SK-MEL-5 (cell line): ENCODE measurements at places on chromosomes 4 and X. TPM values are rescaled to one million over a fixed set of nuclear protein-coding genes. Genes with fewer than 3 reads are reported as not detected.
A peak's percentile ranks its signal among the peaks of the same experiment; 100 is the strongest.

- DNase-seq, result no peak
Measured at GRCh38 chr4:181140037-181140603, 1103.1 kb upstream of the TENM3 start.

- DNase-seq, result no peak
Measured at GRCh38 chr4:5678977-5679376, 29.4 kb downstream of the EVC2 start.

- DNase-seq, result no peak
Measured at GRCh38 chrX:135977611-135978010, 3.8 kb upstream of the MMGT1 start.

DNA sequence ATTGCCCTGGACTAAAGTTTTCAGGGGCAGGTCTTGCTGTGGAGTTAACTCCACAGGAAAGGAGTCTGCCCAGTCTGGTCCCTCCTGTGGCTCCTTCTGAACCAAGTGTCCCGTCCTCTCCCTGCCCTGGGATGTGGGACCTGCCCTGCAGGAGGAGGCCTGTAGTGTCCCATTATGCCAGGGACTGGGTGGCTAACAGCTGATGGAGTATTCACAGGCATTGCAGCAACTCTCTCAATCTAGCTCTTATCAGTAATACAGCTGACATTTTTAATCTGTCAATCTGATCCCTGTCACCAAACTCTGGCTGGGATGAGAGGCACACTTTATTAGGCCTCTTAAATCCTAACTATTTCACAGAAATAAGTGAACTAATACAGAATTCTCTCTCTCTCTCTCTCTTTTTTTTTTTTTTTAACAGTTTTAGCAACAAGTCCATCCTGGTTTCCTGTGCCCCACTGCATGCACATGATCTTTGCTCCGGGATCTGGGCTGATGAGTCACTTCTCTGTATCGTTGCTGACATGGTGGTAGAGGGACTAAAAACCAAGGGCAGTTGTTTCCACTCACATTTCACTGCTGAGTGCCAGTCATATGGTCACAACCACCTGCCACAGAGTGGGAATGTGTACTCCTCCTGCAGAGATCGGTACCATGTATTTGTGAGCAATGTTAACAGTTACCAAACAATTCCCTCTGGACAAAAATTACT lies 39.1 kb downstream of the HAND2 start:
- DNase-seq, result peak; percentile 61

GRCh38 chrX:119688911-119689321 lies 4.1 kb downstream of the SEPTIN6 start:
- DNase-seq, result no peak

DNA sequence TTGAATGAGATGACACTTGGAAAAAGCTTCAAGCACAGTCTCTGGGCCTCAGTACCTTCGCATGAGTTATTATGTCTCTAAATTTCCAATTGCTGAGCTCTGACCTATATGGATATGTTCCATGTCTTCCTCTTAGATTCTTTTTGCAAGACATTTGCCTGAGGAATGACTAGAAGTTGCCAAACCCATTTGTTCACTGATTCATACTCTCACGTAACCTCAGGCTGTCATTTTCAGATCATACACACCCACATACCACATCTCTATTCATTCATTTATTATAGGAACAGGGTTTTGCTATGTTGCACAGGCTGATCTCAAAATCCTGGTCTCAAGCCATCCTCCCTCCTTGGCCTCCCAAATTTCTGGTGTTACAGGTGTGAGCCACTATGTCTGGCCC lies 2137.1 kb upstream of the TENM3 start:
- DNase-seq, result no peak

DNA sequence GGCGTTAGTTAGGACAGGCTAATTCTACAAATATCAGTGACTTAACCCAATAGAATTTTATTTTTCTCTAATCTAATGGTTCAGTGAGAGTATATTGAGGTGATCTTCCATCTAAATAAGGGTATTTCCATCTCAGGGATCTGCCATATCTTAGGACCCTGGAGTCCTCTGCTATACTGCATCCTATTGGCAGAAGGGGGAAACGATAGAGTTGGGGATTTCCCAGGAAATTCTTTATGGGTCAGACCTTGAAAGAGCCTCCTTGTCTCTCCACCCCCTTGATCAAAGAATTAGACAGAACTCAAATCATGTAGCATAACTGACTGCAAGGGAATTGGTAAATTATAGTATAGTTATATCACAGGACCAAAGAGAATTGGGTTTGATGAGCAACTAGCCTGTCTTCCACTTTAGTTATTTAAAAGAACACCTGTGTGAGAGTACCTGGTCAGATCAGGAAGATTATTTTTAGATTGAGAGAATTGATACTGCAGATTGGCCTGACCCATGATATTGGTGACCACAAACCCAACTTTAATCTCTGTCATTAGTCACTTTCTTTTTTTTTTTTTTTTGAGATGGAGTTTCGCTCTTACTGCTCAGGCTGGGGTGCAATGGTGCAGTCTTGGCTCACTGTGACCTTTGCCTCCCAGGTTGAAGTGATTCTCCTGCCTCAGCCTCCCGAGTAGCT lies 25.6 kb downstream of the SMARCA5 start:
- no peak for DNase-seq

DNA sequence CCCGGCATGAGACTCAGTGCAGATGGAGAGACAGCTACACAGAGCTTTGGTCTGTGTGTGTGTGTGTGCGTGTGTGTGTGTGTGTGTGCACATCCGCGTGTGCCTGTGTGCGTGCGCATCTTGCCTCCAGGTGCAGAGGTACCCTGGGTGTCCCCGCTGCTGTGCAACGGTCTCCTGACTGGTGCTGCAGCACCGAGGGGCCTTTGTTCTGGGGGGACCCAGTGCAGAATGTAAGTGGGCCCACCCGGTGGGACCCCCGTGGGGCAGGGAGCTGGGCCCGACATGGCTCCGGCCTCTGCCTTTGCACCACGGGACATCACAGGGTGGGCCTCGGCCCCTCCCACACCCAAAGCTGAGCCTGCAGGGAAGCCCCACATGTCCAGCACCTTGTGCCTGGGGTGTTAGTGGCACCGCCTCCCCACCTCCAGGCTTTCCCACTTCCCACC lies 14.3 kb downstream of the FGFR3 start:
- no peak for DNase-seq

DNA sequence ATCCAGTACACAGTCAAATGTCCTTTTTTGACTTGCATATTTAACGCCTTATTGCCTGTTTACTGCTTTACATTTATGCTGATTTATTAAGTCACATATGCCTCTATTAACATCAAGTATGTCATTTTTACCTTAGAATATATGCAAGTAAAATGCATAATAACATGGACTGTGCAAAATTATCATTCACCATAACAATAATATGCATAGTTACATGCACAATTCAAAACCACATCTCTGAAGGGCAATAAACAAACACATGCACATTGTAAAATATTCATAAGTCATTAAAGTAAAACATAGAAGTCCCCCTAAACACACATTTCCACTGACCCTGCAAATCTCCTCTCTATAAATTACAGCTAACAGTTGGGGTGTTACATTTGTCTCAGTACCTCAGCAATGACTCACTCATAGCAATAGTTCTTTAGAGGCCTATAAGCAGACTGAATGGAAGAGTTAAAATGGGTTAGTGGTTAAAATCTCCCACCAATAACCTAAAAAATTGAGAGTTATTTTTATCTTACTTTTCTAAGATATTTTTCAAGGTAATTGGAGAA lies 61.1 kb downstream of the ADAMTS3 start:
- DNase-seq, result no peak

GRCh38 chr4:6023731-6024130 lies 5.5 kb upstream of the C4orf50 start:
- no peak for DNase-seq

DNA sequence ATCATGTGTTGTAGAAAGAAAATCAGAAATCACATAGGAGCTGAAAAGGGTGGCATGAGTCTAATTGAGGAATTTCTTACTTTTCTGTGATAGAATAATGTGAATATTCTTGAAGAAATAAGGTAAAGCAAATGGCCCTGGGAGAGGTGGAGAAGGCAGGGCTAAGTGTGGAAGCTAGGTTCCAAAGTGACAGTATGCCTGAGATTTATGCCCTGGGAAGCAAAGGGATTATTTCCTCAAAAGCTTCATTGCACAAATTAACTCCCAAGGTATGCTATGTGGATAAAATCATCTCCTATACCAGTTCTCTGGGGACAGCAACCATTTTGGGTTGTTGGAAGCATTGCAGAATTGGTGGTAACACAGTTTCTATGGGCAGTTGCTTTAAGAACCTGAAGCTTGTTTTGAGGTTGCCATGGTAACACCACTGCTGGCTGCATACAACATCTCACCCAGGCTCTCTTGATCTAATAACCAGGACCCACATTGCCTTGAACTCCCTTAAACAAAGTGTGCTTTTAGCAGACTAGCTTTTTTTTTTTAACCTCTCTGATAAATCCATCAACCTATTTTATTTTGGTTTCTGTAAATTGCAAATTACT lies 21.0 kb downstream of the MAOA start:
- DNase-seq, result no peak

The SLC10A4 gene
- total RNA-seq, result 0.32 TPM in 1 of 2 replicates, not detected in the other

The SMIM31 gene
- total RNA-seq, result 0.26 and 0.56 TPM in 2 replicates

The EPGN gene
- not detected in 2 replicates for total RNA-seq

The CPE gene
- 0.29 and 2.0 TPM in 2 replicates for total RNA-seq
